ENCODE measurements at places on chromosomes 16 and 17.

DNA sequence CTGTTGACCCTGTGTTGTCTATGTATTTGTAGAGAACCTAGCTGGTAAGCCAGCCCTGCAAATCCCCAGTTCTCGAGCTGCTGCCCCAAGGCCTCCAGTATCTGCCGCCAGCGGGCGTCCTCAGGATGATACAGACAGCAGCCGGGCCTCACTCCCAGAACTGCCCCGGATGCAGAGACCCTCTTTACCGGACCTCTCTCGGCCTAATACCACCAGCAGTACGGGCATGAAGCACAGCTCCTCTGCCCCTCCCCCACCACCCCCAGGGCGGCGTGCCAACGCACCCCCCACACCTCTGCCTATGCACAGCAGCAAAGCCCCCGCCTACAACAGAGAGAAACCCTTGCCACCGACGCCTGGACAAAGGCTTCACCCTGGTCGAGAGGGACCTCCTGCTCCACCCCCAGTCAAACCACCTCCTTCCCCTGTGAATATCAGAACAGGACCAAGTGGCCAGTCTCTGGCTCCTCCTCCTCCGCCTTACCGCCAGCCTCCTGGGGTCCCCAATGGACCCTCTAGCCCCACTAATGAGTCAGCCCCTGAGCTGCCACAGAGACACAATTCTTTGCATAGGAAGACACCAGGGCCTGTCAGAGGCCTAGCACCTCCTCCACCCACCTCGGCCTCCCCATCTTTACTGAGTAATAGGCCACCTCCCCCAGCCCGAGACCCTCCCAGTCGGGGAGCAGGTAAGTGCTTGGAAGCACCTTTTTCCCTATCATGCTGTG lies 23.1 kb upstream of the CDC6 start:
- no peak for DNase-seq

DNA sequence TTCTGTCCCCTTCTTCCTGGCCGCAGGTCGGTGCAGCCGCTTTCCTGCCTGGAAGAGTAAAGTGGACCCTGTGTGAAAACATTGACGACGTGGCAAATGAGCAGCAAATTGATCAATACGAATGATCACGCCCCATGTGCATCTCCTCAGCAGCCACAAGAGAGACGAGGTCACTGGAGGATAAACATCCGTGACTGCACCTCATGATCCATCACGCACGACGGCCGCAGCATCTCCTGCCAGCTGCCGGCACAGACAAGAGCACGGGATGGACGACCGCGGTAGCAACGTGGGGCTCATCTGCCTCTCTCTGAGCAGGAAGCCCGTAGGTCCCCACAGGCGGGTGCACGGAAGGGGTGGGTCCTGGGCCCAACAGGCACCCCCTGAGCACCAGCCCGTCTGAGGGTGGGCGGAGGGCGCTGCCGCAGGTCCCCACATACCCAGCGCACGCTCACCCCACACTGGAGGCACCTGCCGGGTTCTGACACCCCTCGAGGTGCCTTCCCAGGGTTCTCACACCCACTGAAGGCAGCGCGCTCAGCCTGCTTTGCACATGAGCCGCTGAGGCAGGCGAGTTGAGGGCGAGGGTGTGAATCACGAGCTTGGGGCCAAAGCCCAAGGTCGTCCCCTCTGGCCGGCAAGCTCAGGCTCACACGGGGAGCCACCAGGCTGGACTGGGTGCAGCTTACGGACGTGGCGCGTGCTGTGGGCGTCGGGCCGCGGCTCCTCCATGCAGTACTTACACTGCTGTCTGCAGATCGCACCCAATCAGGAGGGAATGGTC lies 12.3 kb upstream of the CDH15 start:
- DNase-seq = no peak

- DNase-seq = no peak
Measured at GRCh38 chr16:57497121-57497520, 10.8 kb upstream of the DOK4 start.

DNA sequence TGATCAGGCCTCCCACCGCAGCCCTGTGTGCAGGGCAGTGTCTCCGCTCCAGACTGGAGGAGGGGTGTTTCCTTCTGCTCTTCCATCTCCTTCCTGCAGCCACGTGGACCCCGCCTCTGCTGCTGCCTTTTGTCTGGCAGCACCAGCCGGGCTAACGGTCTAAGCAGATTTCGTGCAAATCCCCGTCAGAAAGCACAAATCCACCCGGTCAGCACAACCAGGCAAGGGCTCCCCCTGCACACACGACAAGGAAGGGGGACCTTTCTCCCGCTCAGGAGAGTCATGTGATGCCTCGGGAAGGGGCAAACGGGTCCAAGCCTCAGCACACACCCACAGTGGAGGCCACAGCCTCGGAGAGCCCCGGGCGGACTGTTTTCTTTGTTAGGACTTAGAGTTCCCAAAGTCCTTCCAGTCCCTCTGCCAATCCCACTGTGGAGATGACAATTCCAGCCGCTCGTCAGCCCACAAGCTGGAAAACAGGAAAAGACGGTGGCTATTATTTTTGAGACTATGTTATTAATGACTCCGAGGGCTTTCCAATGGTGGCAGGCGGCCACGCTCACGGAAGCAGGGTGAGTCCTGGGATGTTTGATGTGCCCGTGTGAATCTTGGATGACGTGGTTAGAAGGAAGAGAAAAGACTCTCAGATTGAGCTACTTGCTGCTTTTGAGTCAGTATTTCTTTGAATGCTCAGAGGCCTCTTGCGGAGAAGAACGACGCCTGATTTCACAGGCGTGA lies 22.5 kb upstream of the MEAK7 start:
- DNase-seq = no peak

GRCh38 chr16:85466304-85466700 lies 146.8 kb upstream of the GSE1 start:
- DNase-seq = no peak

DNA sequence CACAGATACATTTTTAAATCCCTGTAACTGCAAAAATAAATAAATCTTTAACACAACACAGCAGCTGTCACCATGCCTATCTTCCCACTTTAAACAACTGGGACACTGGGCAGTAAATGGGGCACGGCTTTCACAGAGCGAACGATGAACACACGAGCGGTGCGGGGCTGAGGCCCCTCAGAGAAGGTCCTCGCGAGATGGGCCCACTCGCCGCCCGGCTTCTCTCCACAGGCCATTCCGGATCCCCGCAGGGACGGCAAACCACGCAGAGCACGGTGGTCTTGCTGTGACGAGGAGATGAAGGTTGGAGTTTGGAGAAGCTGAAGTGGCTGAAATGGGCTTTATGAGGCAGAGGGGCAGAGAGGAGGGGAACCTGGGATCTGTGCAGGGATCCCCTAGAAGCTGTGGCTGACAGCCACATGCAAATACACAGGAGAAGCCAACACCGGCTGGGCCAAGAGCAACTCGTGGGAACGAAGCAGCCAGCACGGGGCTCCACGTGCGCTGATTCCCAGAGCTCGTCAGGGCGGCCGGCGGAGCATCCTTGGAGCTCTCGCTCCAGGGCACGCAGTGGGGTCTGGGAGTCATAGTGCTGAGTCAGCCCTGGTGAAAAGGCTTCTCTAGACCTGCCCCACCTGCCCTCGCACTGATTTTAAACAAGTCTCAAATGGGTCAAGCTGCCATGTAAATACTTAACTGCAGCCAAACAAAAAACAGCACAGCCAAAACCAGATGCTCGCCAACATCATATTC lies 31.7 kb downstream of the CCDC57 start:
- no peak for DNase-seq

- DNase-seq = no peak
Measured at GRCh38 chr16:15031179-15031578, 24.7 kb downstream of the NTAN1 start.

- DNase-seq = no peak
Measured at GRCh38 chr16:30546115-30546514, 11.5 kb upstream of the ZNF747 start.

GRCh38 chr17:41748275-41748674 lies 13.8 kb upstream of the HAP1 start:
- no peak for DNase-seq

- no peak for DNase-seq
Measured at GRCh38 chr16:30076276-30076791, 540 bp downstream of the PPP4C start.

GRCh38 chr17:40456396-40456951 lies 13.2 kb downstream of the IGFBP4 start:
- no peak for DNase-seq

- DNase-seq = no peak
Measured at GRCh38 chr16:88503374-88503770, 50.3 kb downstream of the ZFPM1 start.

GRCh38 chr16:9826656-9827055 lies 355.6 kb downstream of the GRIN2A start:
- DNase-seq = no peak

DNA sequence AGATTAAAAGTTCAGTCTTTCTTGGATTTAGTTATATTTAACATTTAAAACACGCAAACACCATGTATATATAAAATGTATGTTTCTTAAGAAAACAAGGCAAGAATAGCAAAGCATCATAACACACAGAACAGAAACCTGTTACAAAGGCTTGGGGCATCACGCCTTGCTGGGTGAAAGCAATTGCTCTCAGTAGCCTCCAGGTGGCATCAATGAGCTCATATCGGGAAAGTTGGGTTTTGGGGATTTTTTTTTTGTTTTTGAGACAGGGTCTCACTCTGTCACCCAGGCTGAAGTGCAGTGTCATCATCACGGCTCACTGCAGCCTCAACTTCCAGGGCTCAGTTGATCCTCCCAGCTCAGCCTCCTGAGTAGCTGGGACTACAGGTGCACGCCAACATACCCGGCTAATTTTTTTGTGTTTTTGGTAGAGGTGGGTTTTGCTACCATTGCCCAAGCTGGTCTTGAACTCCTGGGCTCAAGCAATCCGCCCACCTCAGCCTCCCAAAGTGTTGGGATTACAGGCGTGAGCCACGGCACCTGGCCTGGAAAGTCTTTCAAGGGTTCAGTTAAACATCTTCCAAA lies 56.9 kb downstream of the CYB5D2 start:
- no peak for DNase-seq

- no peak for DNase-seq
Measured at GRCh38 chr17:17933775-17934174, 38.4 kb downstream of the TOM1L2 start.

DNA sequence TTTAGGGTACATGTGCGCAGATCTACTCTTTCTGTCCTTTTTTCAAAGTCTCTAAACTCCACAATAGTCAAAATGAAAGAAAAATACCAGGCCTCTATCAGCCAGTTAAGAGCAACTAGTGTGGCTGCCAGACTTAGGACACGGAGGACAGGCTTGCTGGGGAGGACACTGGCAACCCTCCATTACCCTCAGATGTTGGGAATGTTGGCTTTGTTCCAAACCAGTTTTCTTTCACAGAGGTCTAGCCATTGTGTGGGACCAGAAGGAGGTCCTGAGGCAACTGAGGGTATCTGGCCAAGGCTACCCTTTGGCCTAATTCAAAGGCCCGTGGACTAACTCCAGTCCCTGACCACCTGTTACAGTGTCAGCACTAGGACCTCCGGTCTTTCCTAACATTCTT lies 51.2 kb upstream of the MED9 start:
- DNase-seq = no peak

GRCh38 chr16:70777973-70778406 lies 23.0 kb downstream of the VAC14 start:
- no peak for DNase-seq

DNA sequence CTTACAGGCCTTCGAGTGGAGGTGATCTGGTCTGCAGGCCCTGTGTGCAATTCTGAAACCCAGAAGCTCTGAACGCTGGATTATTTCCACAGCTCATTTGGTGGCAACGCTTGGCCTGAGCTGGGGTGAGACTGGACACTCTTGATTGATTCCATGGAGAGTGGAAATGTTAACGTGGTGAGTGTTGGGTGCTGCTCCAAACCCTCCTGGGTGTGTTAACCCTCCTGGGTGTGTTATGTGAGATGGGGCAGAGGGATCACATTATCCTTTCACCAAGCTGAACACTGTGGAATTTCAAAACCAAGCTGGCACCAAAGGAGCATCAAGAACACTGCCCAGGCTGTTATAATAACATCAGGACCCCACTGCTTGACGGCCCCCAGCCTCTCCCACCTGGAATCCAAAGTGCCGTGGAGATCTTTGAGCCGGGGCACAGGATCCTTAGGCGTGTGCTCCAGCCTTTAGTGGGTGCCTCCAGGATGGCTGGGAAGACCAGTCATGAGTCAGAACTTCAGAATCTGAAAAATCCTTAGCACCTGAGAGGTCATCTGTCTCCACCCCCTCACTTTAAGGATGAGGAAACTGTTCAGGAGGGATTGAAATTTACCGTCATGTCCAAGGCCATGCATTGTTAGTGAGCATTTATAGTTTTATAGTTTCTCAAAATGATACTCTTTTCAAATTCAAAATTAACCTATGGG lies 75.0 kb downstream of the RPTOR start:
- DNase-seq = no peak

GRCh38 chr17:65918916-65919315 lies 273.0 kb downstream of the CEP112 start:
- no peak for DNase-seq

GRCh38 chr16:69626256-69626655 lies 60.5 kb downstream of the NFAT5 start:
- DNase-seq = no peak

DNA sequence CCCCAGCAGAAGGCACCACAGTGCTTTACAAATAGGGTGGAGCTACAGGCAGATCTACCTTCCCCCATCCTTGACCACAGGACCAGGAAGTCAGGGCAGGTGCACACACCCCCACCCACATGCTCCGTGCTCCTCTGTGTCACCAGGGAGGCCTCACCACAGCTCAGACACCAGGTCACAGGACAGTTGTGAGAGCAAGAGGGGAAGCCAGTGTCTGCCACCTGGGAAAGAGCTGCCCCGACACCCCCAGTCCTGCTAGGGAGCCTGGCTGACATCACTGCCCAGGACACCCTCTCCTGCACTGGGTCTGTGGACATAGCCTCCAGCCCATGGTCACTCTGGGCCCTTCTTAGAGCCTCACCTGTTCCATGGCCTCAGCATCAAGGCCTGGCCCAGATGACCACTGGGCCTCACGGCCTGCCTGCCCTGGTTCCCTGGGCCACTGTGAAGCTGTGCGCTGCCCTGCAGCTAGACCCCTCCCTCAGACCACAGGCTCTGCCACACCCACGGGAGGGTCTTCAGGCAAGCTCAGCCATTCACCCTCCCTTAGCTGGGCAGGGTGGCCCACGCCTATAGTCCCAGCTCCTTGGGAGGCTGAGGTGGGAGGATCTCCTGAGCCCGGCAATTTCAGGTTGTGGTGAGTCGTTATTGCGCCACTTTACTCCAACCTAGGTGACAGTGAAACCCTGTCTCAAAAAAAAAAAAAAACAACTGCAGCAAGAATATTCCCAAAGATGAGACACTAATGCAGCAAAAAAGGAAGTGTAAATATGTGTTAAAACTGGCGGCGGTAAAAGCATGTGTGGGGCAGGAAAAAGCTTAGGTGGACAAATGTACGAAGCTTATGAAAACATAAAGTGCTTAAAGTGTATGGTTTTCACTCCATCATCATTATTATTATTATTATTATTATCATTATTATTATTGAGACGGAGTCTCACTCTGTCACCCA lies 14.2 kb downstream of the POLR3K start:
- DNase-seq = no peak

- no peak for DNase-seq
Measured at GRCh38 chr17:75821552-75821951, 22.7 kb downstream of the UNC13D start.

DNA sequence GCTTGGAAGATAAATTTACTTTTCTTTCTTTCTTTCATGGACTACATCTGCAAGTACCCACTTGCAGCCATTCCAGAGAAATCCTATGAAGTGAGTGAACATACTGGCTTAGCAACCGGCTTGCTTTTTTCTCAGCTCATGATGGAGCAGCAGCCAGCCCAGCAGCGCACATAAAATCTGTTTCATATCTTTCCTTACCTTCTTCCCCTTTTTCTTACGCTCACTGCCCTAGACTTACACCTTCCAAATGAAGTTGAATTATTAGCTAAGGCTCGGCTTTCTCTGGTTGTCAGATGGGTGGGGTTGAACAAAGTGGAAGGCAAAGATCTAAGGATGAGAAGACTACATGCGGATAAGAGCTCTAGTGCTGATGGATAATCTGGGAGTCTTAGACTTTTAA lies 13.9 kb upstream of the ABCA8 start:
- DNase-seq = no peak
